Posterior cingulate gyrus (tissue), 11 donors: ENCODE measurements at places on chromosomes 2 and 18.

DNA sequence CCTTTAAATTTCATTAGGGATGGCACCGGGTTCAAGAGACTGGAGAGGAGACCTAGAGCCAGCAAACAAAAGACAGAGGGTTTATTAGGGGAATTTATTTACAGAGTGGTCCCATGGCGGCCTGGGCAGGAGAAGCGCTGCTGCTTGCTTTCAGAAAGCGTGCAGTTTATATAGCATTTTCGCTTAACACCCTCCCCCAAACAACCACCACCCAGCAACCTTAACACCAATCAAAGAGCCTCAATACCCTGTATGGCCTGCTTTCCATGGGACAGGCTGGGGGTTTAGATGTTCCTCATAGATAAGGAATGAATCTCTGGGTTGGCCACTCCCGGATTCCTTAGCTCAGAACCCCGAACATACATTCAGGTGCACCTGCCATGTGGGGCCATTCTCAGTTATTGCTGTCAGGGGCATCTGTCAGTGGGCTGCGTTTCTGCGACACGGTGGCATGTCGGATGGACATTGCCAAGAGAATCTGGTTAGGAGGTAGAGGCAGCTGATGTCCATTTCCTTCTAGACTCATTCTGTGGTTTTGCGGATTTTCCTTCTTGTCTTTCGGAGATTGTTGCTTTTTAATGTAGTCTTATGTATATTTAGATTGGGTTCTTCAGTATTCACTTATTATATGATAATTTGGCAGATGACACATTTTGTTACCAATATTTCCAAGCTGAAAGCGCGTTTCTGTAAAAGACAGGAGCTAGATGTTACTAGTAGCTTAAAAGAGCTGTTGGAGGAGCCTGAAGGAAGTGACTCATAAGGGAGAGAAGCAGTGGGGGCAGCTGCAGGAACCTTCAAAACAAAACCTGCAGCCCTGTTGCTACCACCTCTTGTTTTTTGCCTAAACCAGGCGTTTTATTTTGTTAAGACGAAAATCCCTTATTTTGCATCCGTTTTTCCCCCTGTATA, 7.2 kb downstream of the AGAP1 start:
- no peak for DNase-seq

DNA sequence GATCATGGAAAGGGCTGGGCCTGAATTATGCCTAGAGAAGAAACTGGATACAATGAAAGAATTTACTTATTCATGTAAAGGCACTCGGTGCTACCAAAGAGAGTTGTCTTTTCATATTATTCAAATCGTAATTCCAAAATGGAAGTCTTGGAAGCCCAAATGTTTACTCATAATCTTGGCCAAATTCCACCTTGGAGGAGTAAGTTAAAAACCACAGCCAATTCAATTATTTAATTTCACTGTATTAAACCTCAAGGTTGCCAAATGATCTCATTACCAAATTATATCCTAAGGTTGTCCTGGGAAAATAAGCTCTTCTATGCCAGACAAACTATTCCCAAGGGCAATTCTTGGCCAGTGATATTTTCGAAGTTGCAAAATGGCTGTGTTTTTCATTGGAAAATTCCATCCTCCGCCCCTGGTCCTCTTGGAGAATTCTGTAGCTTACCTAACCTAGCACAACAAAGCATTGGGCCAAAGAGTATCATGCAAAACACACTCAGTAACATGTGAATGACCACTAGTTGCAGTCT, 11.1 kb upstream of the VPS4B start:
- no peak for DNase-seq

DNA sequence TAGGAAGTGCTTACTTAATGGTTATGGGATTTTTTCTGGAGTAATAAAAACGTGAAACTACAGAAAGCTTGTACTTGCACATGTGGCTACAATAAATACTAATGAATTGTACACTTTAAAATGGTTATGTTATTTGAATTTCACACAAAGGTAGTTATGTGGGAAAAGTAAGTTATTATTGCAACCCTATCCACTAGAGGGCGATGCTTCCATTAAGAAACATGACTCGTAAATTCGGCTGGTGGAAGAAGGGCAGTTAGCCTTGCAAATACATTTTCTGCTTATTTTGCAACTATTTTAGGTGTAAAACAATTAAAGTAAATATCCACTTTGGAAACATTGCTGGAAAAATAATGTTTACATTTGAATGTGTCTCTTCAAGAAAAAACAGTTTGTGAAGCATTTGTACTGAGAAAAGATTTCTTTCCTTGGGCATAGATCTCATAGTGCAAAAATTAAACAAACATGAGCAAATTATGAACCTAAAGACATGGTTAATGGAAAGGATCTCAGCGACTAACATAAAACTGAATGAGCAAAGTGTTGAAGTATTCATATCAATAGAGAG, 68.1 kb upstream of the CSRNP3 start:
- no peak for DNase-seq

- no peak for DNase-seq
Measured at GRCh38 chr2:124162256-124162655, 137.2 kb downstream of the CNTNAP5 start.

DNA sequence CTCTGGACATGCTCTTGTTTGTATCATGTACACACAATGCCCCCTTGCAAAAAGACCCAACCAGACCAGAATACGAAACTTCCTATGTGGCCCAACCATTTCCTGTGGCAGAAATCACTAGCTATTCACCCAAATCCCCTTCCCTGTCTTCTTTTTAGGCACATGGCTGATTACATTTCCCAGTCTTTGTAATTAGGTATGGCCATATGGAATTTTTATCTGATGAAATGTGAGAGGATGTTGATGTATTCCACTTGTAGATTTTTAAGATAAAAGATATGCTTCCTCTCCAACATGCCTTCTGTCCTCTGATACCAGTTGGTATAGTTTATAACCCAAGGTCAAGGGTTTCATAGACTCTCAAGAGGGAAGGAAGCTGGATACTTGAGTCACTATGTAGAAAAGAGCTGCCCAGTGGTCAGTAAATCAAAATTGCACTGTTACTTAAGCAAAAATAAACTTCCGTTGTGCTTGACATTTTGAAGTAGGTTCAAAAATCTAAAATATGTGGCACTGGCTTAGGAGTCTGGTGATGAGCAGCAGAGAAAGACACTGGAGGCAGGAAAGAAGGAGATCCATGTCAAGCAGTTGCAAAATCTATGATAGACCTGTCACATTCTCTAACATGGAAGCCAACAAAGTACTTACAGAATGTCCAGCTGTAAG, 297.4 kb downstream of the SMAD2 start:
- no peak for DNase-seq

GRCh38 chr2:179701524-179702110, 159.8 kb downstream of the ZNF385B start:
- DNase-seq: no peak
